Left cardiac atrium (tissue), 4 donors: ENCODE measurements at places on chromosomes 7 and 10. TPM values are rescaled to one million over a fixed set of nuclear protein-coding genes. Genes with fewer than 3 reads are reported as not detected.

DNA sequence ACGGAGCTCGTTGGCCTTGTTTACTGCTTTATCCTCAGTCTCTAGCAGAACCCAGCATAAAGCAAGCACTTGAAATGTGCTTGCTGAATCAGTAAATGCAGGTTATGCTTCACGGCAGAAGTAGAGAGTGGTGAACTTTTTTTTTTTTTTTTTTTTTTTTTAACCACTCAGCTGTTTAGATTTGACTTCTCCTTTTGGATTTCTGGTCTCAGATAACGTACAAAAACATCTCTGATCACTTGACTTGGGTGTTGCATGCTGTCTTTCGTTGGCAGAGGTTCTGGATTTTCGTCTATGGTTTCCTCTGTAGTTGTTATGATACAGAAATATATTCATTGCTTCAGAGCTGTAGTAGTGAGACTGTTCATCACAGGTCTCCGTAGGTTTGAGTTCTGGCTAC is 242.5 kb upstream of the HABP2 start:
- DNase-seq: no peak

GRCh38 chr10:88122145-88122544 is 258.7 kb downstream of the PTEN start:
- DNase-seq: no peak

DNA sequence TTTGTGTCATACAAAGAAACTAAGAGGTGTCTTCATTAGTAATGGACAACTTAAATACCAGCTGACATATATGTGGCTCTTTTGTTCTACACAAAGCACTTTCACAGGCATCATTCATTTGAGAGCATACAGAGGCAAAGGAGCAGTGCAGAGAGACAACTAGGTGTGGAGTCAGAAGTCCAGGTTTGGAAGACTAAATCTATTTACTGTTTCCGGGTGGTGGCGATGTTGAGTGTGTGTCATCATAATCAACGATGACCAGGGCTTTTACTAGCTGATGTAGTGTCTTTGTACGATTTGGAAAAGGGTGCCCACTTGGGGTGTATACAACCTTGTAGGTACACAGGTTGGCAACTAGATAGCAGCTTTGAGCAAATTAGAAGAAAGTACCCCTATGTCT is 195.5 kb upstream of the CCDC6 start:
- no peak for DNase-seq

DNA sequence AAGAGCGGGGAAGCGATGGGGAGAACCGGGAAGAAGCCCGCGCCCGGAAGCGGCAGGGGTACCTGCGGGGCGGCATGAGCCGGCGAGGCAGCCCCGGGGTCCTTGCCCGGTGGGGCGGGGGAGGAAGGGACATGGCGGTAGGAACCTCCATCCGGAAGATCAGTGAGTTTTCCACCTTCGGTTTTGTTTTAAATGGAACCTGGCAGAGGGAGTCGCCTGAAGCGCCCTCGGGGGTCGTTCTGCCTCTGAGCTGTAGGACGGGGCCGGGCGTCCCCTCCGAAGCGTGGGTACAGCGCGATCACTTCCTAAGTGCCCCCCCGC is 471 bp downstream of the PFKP start:
- no peak for DNase-seq

- DNase-seq: no peak
Observed at GRCh38 chr10:113619401-113619800, 44.4 kb downstream of the NRAP start.

DNA sequence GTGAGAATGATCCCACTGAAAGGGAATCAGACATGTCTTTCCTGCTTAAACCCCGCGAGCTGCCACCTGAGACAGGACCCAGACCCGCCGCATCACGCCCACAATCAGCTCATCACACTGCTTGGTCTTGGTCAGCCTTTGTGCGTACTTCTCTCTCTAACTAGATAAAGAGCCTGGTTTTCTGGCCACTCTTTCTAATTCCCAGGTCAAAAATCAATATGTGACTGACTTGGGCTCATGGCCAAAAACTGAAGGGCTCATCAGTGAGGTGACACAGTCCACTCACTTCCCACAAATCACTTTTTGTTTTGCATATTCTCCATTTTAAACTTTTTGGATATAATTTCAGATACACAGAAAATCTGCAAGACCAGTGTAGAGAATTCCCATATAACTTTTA is 247.3 kb downstream of the DIP2C start:
- DNase-seq: no peak

DNA sequence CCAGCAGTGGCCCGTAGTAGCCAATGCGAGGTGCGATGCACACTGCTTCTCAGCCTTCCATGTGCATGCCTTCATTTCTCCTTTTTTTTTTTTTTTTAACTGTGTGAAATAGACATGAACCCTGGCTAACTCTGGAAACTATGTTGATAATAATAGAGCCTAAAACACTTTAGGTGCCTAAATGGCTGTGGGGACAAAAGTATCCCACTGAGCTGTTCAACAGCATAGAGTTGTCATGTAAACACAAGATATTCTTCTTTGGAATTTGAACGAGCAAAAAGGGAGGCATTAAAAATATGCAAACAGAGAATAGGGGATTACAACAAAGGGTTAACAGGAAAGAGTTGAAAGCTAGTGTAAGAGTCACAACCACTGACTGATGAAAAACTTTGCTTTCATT is 162.1 kb upstream of the NOBOX start:
- DNase-seq: no peak

GRCh38 chr7:100387695-100388094 is 14.4 kb downstream of the PILRA start:
- DNase-seq: no peak

DNA sequence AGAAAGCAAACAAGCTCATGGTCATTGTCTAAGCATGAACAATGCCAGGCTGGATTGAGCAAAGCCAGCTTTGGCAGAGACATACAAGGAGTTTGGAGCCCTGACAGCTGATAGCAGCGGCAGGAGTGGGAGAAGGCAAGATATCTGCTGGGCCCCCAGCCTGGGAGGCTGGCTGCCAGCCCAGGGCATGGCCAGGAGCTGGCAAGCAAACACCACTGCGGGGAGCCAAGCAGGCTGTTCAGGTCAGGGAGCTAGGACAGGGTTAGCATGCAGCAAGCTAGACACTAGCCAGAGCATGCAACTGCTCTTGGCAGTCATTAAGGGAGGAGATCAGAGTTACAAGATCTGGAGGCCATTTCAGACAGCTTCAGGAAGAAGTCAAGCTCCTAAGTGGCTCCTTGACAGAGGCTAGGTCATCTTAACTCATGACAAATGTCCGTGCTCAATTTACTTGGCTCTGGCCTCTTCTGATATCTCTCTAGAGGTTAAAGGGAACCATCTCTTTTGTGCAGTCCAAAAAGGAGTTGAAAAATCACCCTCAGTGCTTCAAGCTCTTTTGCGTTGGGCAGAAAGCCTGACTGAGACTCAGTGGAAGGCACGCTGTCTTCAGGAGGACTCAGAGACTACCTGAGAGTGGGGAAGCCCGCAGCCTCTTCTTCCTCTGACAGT is 436.8 kb upstream of the C7orf33 start:
- DNase-seq: peak; percentile 74

DNA sequence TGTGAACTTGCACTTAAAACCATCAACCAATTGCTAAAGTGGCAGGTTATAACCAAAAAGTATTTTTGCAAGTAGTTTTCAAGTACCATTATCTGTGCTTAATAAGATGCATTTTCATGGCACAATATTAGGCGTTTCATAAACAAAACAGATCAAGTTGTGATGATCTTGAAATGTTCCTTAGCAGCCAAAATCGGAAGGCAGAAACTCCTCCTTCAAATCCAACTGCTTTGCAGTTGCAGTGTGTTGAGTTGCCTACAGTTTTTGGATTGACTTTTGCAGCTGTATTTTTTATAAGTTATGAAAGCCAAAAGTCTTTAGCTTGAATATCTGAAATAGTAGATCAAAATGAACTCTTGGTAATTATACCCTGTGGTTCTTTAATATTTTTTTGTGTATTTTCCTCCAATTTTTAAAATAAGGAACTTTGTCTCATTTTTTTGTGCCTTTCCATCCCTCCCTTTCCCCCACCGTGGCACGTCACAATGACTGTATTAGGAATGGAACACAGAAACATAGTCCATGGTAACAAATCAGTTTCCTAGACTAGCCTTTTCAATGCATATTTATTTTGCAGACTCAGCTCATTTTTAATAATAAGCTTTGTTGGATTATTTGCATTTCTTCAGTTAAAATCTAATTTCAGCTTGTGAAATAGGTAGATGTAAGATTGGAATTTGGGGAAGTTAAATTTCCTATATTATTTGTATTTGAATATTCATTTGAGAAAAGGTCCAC is 80.8 kb downstream of the ADD3 start:
- DNase-seq: no peak

DNA sequence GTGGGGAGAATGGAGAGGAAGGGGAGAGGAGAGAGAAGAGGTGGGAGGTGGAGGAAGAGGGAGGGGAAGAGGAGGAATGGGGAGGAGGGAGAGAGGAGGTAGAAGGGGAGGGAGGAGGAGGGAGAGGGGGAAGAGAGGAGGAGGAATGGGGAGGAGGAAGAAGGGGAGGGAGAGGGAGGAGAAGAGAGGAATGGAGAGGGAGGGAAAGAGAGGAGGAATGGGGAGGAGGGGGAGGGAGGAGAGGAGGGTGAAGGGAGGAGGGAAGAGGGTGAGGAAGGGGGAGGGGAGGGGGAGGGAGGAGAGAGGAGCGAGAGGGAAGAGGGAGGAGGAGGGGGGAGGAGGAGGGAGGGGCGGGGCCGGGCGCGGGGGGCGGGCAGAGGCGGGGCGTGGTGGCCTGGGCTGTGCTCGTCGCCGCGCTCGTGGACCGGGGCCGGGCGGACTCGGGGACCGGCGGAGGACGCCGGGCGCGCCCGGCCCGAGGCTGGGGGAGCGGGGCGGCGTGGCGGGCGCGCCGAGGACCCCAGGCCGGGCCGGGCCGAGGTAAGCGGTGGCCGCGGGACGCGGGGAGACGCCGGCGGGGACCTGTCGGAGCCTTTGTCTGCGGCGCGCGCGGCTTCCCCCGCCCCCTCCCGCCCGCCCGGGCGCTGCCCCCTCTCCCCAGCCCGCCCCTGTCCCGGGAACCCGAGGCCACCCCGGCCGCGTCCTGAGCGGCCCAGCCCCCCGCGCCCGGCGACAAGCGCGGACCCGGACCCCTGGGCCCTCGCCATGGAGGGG is at the start of gene SLC29A4:
TSS of gene SLC29A4 (plus strand) at position 401 of the 774 bp plus-strand sequence. CDS start 4,874 bp downstream, outside the sequence.
- peak; percentile 60 for DNase-seq

GRCh38 chr7:101496017-101496416 is 133.1 kb downstream of the MYL10 start:
- no peak for DNase-seq

Gene HOXA10
- total RNA-seq: 0.10 TPM

Gene CDC14C
- not detected for total RNA-seq

Gene ESYT2
- 79.3 TPM for total RNA-seq

Gene ZNF862
- total RNA-seq: 8.7 TPM

Gene SLC13A1
- not detected for total RNA-seq

Gene ARHGEF5
- 5.4 TPM for total RNA-seq

Gene KCP
- 0.31 TPM for total RNA-seq

Gene CUZD1
- total RNA-seq: 0.44 TPM
